Right lobe of liver (tissue), 6 donors: ENCODE measurements at places on chromosomes 5 and 9. TPM values are rescaled to one million over a fixed set of nuclear protein-coding genes. Genes with fewer than 3 reads are reported as not detected.

The IL13 gene
- 0.26 TPM for total RNA-seq

DNA sequence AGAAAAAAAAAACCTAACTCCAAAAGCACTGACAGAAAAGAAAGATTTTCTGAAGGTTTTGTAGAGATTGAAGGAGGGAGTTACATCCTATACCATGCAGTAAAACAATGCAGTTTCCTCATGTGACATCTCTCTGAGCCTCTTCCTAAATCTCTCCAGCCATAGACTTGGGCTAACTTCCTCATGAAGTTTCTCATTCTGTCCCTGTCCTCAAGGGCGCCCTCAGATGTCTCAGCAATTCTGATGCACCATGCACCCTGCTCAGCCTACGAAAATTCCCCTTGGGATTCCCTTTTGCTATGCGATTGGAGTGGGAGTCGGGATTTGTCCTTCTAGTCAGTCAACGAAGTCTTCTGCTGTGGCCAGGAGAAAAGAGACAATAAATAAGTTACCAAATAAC lies 68.9 kb downstream of the FAT2 start:
- no peak for DNase-seq

The SAXO1 gene
- not detected for total RNA-seq

GRCh38 chr9:107180206-107180605 lies 102.9 kb upstream of the RAD23B start:
- no peak for DNase-seq
